ENCODE measurements at places on chromosomes 16 and 17. TPM values are rescaled to one million over a fixed set of nuclear protein-coding genes. Genes with fewer than 3 reads are reported as not detected.

CD68 gene
- 34.6 TPM for total RNA-seq

PRSS53 gene
- total RNA-seq = 1.5 TPM

C17orf100 gene
- total RNA-seq = 0.47 TPM

SMIM22 gene
- not detected for total RNA-seq

ABCC3 gene
- total RNA-seq = 5.9 TPM

LDHD gene
- total RNA-seq = 35.6 TPM

AIPL1 gene
- total RNA-seq = not detected

MFAP4 gene
- 92.8 TPM for total RNA-seq

HSD17B1 gene
- total RNA-seq = 1.3 TPM

DNA sequence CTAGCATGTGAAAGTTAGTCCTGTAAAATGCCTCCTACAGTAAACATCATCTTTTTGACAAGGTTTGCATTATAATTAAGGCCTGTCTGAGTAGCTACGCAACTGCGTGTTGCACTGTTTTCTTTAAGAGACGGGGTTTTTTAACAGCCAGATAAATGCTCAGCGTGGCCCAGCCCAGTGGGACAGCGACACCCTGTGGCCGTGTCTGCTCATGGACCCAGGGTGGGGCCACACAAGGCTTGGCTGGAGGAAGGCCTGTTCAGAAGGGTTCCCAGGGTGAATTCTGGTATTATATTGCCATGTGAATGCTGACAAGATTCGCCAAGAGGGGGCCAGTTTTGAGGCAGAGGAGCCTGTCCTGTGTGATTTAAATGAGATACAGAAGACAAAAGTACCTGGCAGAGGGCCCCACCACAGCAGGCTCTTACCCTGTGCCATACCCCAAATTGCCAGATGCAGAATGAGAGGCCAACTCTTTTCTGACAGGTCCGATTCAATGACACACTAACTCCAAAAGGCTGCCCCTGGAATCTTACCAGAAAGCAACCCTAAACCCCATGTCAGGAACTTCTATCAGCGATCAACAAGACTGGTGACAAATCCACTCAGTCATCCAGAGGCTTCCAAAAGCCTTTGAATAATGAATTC is 65.9 kb upstream of the IRX6 start:
- peak; percentile 58 for DNase-seq

- DNase-seq = peak; percentile 11
These were observed 27.2 kb downstream of the HASPIN start for GRCh38 chr17:3750926-3751325.

- DNase-seq = peak; percentile 34
These were observed 295.8 kb downstream of the FOXL1 start for GRCh38 chr16:86874141-86874540.

GRCh38 chr17:50831471-50831928 is 3.9 kb upstream of the WFIKKN2 start:
- DNase-seq = peak; percentile 73

GRCh38 chr17:74554909-74555308 is 9.0 kb upstream of the CD300C start:
- no peak for DNase-seq

GRCh38 chr17:10022416-10022815 is 117.3 kb upstream of the RCVRN start:
- peak; percentile 43 for DNase-seq

GRCh38 chr17:56064506-56064905 is 88.8 kb upstream of the ANKFN1 start:
- DNase-seq = no peak

- DNase-seq = no peak
These were observed 4.8 kb upstream of the ANKRD11 start for GRCh38 chr16:89495121-89495520.

- no peak for DNase-seq
These were observed 98.6 kb upstream of the CHMP6 start for GRCh38 chr17:80892900-80893603.

DNA sequence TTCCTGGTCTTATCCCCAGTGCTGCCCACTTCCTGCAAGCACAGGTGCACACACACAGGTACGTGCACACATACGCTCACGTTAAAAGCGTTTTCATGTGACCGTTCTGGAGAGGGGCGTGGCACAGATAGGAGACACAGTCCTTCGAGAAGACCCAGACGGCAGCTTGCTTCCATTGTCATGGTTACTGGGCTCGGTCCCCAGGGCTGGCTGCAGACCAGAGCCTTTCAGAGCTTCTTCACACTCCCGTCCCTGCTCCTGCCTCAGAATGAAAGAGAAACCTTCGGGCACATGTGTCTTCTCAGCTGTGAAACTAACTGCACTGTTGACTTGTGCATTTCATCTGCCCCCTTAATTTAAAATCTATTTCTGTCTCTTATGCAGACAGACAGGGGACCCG is 154.2 kb downstream of the PITPNC1 start:
- peak; percentile 75 for DNase-seq

- DNase-seq = no peak
These were observed 22.3 kb upstream of the PECAM1 start for GRCh38 chr17:64412944-64413381.

- DNase-seq = no peak
These were observed 17.4 kb downstream of the CRK start for GRCh38 chr17:1438593-1439083.

DNA sequence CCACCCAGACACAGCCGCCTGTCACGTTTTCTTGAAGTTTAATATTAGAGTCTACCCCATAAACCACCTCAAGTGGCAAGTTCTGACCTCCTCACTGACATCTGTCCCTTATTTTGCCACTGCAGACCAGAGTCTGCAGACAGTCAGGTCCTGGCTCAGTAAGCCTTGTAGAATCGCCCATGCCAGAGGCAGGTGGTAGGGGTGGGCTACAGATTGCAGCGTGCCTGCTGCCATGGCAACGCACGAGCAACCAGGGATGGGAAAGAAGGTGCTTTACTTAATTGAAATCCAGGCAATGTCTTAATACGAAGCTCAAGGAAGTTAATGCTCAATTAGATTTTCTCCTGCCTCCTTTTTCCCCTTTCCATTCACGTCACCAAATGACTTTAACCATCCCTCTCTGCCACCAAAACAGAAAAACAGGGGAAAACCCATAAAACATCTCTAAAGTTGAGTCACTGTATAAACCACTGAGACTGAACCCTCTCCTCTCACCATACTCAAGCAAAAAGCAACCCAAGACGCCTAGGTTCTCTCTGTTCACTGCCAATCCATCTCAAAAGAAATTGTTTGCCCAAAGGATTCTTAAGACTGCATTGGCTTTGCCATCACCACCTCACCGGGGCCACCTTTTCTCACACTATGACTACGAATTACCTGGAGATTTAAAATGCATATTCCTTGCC is 228.8 kb downstream of the SLC39A11 start:
- no peak for DNase-seq

DNA sequence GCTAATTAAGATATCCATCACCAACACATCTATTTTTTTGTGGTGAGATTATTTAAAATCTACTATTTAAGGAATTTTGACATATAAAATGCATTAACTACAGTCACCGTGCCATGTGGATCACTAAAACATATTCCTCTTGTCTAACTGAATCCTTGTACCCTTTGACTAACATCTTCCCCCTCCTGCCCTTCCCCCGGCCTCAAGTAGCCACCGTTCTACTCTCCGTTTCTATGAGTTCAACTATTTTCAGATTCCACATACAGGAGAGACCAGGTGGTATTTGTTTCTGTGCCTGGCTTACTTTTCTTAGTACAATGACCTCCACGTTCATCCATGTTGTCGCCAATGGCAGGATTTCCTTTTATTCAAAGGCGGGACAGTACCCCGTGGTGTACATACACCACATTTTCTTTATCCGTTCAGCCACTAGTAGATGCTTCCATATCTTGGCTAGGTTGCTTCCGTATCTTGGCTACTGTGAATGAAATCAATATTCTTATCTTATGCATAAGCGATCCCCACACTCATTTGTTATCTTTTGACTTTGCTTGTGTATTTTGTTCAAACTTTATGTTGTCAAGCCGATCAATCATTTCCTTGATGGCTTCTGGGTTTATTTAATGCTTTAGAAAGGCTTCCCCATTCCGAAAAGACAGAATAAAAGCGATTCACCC is 134.7 kb downstream of the KCNJ12 start:
- no peak for DNase-seq

GRCh38 chr17:16888413-16889087 is 83.4 kb downstream of the TNFRSF13B start:
- no peak for DNase-seq

DNA sequence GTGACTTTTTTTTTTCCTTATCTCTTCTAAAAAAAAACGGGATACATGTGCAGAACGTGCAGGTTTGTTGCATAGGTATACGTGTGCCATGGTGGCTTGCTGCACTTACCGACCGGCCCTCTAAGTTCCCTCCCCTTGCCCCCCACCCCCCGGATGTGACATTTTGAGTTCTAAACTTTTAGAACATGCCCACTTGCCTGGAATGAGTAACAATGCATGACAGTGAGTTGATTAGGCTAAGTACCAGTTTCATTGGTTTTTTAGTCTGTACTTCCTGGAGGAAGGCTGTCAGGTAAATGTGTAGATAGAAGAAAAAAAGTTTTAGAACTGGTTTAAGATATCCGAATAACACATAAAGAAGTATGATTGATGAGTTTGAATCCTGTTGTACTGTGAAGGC is 4.0 kb downstream of the BPTF start:
- no peak for DNase-seq

GRCh38 chr17:43578699-43579565 is 32.8 kb upstream of the ETV4 start:
- DNase-seq = peak; percentile 58

DNA sequence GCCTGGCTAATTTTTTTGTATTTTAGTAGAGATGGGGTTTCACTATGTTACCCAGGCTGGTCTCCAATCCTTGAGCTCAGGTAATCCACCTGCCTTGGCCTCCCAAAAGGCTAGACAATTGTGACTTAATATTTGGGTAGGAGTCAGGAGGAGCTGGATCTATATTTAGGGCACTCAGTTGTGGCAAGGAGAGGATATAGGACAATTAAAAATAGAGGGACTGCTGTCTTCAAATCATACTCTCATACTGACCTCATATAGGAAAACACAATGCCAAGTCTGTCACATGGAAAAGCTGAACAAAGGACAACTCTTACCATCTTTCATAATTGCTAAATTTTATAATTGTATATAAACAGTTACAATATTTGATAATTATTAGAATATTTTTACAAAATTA is 17.1 kb downstream of the IRX3 start:
- DNase-seq = no peak

- DNase-seq = peak; percentile 60
These were observed 15.8 kb upstream of the AKTIP start for GRCh38 chr16:53518550-53519416.

GRCh38 chr17:28725660-28726225 is 290 bp downstream of the TLCD1 start:
- DNase-seq = peak; percentile 90

- no peak for DNase-seq
These were observed 185.4 kb upstream of the ZFHX3 start for GRCh38 chr16:73233329-73233765.

DNA sequence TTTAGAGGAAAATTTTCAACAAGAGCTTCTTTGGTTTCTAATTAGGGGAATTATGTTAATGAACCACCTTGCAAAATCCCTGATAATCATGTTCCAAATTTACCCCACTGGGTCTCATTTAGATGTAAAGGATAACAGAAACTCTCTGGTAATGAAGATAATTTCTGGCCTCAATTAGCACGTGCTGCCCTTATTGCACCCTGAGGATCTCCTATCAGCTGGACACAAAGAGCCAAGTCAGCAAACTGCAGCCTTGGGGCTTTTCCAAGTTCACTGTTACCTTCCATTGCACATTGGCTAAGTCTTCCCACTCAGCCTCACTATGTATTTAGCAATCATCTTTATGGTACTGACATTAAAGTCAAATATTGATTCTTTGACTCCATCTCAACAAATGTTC is 78.1 kb downstream of the GP2 start:
- DNase-seq = no peak

DNA sequence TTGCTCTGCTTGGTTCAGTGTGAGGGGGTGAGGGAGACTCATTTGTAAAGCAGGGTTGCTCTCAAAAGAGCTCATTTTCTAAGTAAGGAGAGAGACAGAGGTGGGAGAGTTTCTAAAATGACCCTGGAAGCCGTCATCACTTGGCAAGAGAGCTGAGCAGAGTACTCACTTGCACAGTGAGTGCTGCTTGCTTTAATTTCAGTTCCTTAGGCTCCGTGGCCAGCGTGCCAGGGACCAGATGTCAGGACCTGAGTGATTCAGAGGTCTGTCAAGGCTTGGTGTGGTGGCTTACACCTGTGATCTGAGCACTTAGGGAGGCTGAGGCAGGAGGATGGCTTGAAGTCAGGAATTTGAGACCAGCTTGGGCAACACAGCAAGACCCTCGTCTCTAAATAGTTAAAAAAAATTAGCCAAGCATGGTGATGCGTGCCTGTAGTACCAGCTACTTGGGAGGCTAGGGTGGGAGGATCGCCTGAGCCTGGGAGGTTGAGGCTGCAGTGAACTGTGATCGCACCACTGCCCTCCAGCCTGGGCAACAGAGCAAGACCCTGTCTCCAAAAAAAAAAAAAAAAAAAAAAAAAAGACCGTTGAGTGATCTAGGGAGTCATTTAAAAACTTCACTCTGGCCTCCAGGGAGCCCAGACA is 10.7 kb downstream of the ZNF205 start:
- peak; percentile 40 for DNase-seq

- DNase-seq = no peak
These were observed 1.6 kb downstream of the NDUFAF8 start for GRCh38 chr17:81240761-81241160.

GRCh38 chr16:7351610-7352510 is 19.2 kb downstream of the RBFOX1 start:
- DNase-seq = no peak

DNA sequence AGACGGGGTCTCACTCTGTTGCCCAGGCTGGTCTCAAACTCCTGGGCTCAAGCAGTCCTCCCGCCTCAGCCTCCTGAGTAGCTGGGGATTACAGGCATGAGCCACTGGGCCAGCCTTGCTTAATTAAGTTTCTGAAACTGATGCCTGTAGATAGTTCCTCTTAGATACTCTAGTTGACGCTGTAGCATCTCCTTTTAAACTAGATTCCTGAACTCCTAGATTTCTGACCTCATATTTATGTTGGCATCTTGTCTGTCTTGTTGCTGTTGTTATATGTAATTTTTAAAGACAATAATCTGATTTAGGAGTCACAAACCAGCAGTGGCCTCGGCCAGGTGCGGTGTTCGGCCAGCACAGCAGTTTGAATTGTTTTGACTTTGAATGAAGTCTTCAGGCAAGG is 37.5 kb downstream of the DHRS7B start:
- DNase-seq = no peak

DNA sequence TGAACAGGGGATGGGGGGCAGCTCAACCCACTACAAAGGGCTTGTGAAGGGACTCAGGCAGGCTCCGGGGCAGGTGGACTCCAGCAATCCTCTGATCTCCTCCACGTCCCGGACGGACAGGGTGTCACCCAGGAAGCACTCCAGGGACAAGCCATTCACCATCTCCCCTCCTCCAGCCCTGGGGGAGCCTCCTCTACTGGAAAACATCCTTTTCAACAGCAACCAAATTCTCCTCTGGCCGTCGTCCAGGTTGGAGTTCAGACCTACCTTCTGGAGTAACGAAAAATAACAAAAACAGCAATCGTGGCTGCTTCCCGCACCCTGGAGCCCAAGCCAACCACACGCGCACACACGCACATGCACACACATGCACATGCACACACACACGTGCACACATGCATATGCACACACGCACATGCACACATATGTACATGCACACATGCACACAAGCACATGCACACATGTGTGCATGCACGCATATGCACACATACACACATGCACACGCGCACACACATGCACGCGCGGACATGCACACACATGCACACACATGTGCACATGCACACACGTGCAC is 8.9 kb upstream of the RBFOX3 start:
- peak; percentile 20 for DNase-seq
